ENCODE measurements at places on chromosomes 16 and 17. TPM values are rescaled to one million over a fixed set of nuclear protein-coding genes. Genes with fewer than 3 reads are reported as not detected.

Gene KRTAP2-3
- not detected for total RNA-seq

Gene SYT17
- not detected for total RNA-seq

Gene HEATR9
- total RNA-seq = not detected

GRCh38 chr17:78255029-78255656 is 23.7 kb downstream of the TMEM235 start:
- no peak for DNase-seq

GRCh38 chr17:44280392-44280937 is 12.5 kb upstream of the SLC4A1 start:
- no peak for DNase-seq

DNA sequence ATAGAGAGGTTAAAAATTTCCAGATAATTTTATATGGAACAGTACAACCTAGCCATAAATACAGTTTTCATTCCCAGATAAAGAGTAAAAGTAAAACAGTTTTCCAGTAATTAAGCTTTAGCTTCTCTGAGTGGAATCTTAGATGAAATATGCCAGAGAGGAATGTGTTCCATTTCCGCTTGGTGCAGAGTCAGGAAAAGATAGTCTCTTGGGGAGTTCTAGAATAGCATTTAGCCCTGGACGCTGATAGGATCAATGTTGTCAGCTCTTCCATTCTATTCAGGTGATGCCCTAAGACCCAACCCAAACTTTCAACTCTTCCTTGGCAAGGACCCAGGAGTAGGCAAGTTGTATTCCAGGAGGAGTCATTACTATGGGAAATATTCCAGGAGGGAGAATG is 30.9 kb upstream of the ABCA3 start:
- DNase-seq = no peak

- DNase-seq = no peak
These were observed 288.9 kb upstream of the CDH11 start for GRCh38 chr16:65410801-65411200.

GRCh38 chr17:16313139-16314090 is 39.9 kb downstream of the CENPV start:
- DNase-seq = no peak

- DNase-seq = no peak
These were observed 5.4 kb downstream of the ATPAF2 start for GRCh38 chr17:18033442-18034099.

DNA sequence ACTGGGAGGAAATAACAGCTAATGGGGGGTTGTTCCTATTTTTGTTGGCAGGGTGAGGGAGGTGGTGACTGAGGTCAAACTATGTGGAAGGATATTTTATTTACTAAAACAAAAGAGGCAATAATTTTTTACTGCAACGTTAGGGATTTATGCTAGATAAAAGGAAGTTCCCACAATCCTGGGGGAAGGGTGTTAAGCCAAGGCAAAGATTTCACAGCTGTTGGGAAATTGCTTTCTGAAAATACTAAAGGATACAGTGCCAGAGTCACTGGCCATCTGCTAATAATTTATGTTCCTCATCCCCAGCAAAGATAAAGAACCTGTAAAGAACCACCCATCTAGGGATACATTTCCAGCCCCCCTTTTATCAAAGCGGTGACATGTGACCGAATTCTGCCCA is 756.0 kb upstream of the RBFOX1 start:
- DNase-seq = no peak

GRCh38 chr17:47184681-47185080 is 4.4 kb downstream of the CDC27 start:
- no peak for DNase-seq

- no peak for DNase-seq
These were observed 4.4 kb downstream of the COPRS start for GRCh38 chr17:31854672-31855071.

DNA sequence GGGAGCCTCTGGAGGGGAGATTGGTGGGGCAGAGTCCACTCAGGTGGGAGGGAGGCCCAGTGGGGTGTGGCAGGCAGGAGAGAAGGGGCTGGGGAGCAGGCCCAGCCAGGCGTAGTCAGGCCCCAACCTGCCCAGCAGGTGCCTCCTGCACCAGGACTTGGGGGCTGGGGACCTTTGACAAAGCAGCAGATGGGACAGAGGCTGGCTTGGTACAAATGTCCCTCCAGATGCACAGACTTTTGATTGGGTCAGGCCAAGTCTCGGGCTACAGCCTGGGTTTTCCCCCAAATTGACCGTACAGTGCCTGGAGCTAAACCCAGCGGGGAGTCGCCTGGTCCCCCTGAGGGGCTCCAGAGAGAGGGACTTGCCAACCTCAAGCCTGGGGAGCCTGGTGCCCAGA is 411 bp downstream of the GGT6 start:
- DNase-seq = no peak

DNA sequence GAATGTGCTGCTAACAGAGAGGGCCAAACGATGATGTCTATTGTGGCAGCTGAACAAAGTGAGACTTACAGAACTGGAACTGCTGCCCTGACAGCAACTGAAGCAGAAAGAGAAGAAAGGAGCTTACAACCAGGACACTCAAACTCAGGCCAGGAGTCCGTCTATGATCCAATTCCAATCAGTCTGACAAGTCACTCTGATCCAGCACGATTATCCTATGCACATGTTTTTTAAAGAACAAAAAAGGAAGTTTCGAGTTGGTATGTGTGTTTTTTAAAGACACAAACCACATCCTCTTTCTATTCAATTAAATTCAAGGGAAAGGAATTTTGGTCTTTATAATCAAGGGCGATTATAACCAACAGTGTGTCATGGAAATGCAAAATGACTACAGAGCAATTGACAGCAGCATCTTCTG is 42.4 kb upstream of the MTMR4 start:
- DNase-seq = no peak

- DNase-seq = no peak
These were observed 1568.1 kb upstream of the GOT2 start for GRCh38 chr16:60302261-60302660.

DNA sequence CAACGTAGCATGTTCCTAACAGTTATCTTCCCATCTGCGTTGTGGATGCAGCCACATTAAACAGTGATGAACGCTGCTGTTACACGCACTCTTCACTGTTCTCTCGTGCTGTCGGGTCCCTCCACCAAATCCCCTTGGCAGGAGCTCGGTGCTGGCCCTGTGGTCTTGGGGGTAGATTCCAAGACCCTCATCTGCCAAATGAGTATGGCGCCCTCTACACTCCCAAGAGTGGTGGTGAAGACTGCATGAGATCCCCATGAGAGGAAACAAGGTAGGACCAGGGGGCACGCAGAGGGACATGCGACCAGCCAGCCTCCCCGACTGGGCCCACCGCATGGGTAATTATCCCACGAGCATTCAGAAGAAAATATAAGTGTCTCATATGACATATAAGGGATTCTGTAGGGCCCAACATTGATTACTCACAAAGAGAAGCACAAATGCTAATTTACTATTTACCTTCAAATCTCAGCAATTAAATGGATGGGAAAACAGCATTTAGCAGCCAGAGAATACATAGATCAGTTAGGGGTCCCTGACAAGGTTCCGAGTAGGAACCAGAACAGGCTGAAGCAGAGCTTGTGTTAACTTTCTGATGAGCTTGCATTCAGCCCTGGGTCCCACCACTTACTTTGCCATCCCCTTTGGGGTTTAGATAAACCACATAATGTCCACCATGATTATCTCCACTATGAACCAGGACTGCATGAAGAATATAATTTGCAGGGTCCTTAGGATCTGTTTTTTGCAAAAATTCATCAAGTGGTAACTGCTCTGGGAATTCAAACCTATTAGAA is 23.8 kb downstream of the LITAFD start:
- DNase-seq = no peak

DNA sequence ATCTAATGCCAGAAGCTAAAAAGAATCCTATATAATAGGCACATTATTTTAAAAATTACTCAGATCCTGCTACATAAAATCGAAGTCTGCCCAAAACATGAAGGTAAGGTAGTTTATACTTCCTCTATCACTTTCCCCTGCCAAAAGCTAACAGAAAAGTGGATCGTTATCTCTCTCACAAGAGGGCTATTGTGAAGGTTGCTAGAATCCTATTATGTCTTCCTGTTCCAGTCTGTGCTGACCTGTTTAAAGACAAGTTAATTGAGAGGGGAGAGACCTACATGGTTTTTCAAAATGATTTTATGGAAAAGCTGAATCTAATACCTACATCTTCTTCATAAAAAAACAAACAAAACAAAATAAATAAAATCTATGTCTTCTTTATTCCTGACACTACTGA is 1410.9 kb upstream of the CDH8 start:
- no peak for DNase-seq

- DNase-seq = no peak
These were observed 11.4 kb downstream of the KRABD2 start for GRCh38 chr17:8365143-8365542.

- no peak for DNase-seq
These were observed 443 bp downstream of the CSNK2A2 start for GRCh38 chr16:58197314-58198012.

- no peak for DNase-seq
These were observed 475 bp upstream of the AMDHD2 start for GRCh38 chr16:2519711-2520080.

GRCh38 chr16:12881740-12882139 is 19.7 kb upstream of the SHISA9 start:
- no peak for DNase-seq

- DNase-seq = no peak
These were observed 23.6 kb downstream of the RAB11FIP4 start for GRCh38 chr17:31415004-31415454.

DNA sequence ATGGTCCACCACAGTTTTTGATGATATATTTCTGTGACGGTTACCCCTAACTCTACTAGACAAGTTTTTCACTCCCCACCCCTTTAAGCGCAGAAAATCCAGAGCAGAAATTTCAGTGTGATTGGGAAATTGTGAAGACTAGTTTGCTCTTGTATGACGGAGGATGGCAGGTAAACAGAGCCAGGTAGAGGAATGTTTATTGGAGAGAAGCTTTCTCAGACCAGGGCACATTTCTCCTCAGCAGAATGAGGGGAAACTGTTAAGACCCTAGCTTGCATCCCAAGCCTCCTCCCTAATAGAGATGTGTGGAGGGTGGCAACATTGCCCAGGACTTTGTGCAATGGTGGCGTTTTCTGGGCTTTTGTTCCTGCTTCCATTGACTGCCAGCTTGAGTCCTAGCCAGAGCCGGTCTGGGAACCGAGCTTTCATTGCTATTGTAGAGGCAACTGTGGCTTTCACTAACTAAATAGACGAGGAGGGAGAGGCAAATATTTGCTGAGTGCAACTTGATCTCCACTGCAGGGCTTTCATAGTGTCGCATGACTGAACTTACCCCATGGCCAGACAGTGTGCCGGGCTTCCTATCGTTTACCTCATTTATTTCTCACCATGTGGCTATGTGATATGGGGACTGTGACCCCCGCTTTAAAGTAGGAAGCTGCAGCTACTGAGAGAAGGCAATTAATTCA is 159.6 kb upstream of the MPHOSPH6 start:
- DNase-seq = no peak

- DNase-seq = no peak
These were observed 136.7 kb downstream of the MAF start for GRCh38 chr16:79463841-79464240.

DNA sequence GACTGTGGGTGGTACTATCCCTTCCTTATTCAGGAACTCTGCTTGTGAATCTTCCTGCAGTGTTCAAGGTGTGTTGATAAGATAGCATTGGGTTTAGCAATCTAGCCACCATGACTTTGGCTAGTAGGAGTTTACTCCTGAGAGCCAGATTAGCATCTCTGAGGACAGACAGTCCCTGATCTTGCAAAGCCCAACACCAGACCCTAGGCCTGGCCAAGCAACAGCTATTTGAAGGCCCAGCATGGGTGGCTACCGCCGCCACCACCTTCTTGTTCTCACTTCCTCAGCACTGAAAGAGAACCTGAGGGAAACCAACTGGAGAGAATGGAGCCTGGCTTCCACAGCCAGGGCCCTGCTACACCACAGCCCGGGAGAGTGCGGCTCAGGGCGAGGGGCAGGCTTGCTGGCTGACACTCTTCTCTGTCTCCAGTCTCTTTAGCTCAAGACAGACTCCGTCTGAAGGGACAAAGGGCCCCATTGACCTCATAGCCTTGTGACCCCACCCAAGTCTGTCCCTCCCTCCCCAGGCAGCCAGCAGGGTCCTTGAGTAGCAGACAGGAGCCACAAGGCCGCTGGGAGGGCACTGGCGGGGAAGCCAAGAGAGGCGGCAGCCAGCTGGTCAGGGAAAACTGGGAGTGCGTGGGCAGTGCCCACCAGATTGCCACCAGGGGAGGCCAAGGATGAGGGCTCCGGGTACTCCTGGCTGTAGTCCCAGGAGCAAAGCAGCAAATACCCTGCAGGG is 10.9 kb upstream of the ARHGAP23 start:
- DNase-seq = no peak

DNA sequence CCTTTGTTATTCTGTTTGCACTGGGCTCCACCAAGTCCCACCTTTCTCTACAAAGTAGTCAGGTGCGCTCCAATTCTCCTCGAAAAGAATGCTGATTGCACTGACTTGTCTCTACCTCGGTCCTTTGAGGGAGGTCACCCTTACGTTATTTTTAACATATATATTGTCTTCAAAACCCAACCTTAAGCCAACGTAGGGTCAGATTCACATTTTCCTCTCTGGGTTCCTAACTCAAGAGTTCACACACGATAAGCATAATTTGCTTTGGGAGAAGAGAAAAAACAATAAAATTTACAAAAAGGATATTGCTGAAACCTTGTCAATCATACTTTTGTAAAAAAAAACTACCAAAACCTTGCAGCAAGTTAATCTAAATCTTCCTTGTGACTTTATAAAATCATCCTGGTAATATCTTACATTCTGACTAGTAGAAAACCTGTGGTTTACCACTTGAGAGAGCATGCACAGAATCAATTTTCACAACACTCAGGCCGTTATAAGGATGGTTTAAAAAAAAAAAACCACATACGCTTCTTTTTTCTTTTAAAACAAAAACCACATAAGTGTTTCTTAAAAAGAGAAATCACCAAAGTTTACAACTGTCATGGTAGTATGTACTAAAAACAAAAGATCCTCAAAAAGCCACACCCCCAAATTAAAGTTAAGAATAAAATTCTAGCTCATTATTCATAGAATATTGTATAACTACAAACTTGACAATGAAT is 72.2 kb upstream of the TRAP1 start:
- no peak for DNase-seq

DNA sequence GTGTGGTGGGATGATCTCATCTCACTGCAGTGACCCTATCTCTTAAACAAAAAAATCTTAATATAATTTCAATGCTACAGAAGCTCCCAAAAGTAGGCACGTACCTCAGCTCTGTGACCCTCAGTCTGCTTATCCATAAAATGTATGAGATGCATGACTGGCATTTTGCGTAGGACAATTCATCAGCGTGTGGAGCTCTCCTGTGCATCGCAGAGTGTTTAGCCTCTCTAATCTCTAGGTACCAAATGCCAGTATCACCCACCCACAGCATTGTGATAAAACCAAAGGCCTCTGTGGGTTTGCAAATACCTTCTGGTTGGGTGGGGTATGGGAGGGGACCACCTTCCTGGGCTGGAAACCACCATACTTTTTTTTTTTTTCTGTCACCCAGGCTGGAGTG is 19.0 kb upstream of the TUBG2 start:
- DNase-seq = no peak

- peak; percentile 46 for DNase-seq
These were observed 13.1 kb downstream of the FMNL1 start for GRCh38 chr17:45234641-45235415.

Measured in activated naive CD4-positive, alpha-beta T cell treated with anti-CD3 and anti-CD28 coated beads, Interleukin-2, amount 50 U/mL, for 72 hours (primary cell).